ENCODE measurements at places on chromosomes 16 and 17.

GRCh38 chr17:38750312-38751121 is 2.0 kb upstream of the PSMB3 start:
- no peak for DNase-seq
- no peaks in the 10 kb centered on the region for H3K36me3 ChIP-seq
- peak overlapping the region; percentile 76 for H3K27ac ChIP-seq
- H3K27me3 ChIP-seq, result peaks cover 42% of the 10 kb centered on the region

DNA sequence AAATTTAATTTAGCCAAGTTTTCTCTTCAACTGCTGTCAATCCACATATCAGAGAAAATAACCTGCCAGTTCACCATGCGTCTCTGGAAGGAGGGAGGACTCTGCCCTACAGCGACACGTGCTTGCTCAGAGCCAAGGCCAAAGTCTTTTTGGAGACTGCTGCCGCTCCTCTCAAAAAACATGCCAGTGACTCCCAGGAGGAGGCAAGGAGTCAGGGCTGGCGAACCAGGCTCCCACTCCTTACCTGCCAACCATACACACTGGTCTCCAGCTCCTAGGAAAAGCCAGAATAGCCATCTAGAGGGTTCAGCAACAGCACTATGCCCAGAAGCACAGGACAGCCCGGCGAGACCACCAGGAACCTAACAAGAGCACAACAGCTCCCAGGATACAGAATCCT is 73.0 kb downstream of the ANKRD11 start:
- no peaks in the 10 kb centered on the region for H3K36me3 ChIP-seq
- DNase-seq, result no peak
- H3K27me3 ChIP-seq, result no peaks in the 10 kb centered on the region
- no peak overlapping the region for H3K27ac ChIP-seq
- no peak overlapping the region for H3K4me3 ChIP-seq

DNA sequence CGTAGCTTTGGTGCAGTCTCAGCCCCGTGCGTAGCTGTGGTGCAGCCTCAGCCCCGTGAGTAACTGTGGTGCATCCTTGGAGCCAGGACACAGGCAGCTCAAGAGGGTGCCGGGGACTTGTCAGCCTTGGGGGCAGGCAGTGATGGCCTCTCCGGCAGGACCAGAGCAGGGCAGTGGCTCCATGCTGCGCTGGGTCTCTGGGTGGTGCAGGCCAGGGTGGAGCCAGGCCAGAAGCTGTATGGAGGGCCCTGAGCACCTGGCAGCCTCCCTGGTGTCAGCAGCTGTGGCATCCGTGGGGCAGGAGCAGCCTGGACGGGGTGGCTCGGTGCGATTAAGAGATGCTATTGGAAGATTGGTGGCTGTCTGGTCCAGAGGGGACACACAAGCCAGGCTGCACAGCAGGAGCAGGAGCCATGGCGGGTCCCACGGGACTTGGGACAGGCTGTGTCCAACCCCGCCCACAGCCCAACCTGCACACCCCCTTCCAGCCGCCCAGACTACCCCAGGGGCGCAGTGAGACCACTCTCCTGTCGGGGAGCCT is 28.3 kb upstream of the CDH15 start:
- H3K27ac ChIP-seq, result peak overlapping the region; percentile 56
- no peaks in the 10 kb centered on the region for H3K27me3 ChIP-seq
- no peak for DNase-seq

DNA sequence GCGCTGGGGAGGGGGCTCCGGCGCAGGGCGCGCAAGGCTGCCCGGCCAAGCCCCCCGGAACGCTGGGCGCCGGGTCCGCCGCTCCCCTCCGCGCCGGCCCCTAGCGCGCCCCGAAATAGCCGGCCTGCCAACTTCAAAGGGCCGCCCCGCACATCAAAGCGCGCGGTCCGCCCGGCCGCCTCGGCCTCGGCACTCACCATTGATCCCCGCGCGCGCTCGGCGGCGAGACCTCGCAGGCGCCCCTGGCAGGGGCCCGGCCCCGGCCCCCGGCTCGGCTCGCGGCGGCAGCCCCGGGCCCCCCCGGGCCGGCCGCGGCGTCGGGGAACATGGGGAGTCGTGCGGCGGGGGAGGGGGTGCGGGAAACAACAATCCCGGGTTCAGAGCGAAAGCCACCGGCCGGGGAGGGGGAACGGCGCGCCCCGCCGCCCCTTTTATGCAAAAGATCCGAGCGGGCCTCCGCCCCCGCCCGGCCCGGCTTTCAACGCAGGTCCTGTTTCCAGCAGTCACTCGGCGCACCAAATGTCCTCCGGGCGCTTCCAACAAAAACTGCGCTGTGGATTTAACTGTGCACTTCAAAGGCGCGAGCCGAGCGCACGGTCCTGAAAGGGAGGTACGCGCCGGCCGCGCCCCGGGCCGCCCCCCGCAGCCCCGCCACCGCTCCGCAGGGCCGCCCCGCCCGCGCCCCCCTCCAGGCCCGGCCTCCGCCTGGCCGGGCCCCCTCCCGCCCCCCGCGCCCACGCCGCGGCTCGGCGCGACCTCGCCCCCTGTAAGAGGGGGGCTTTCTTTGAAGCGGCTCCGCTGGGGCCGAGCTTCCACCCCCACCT is 608 bp downstream of the AXIN2 start:
- H3K27ac ChIP-seq, result no peak overlapping the region
- H3K4me3 ChIP-seq, result peak overlapping the region; percentile 88
- DNase-seq, result peak; percentile 48
- H3K4me1 ChIP-seq, result peaks cover 19% of the 10 kb centered on the region
- no peaks in the 10 kb centered on the region for H3K36me3 ChIP-seq

GRCh38 chr17:1960545-1960912 is 64.6 kb downstream of the RTN4RL1 start:
- H3K4me1 ChIP-seq, result no peaks in the 10 kb centered on the region
- no peak for DNase-seq
- no peak overlapping the region for H3K27ac ChIP-seq
- H3K4me3 ChIP-seq, result no peak overlapping the region

GRCh38 chr16:72467157-72467759 is 295.3 kb upstream of the PMFBP1 start:
- H3K27ac ChIP-seq, result no peak overlapping the region
- no peaks in the 10 kb centered on the region for H3K27me3 ChIP-seq
- no peaks in the 10 kb centered on the region for H3K36me3 ChIP-seq
- no peak for DNase-seq
- peaks cover 18% of the 10 kb centered on the region for H3K4me1 ChIP-seq
- no peak overlapping the region for H3K4me3 ChIP-seq

- no peak overlapping the region for H3K4me3 ChIP-seq
- DNase-seq, result no peak
- no peaks in the 10 kb centered on the region for H3K4me1 ChIP-seq
- no peaks in the 10 kb centered on the region for H3K36me3 ChIP-seq
- H3K27me3 ChIP-seq, result peaks cover 11% of the 10 kb centered on the region
Measured at GRCh38 chr16:31694461-31694860, 166.8 kb downstream of the AHSP start.

DNA sequence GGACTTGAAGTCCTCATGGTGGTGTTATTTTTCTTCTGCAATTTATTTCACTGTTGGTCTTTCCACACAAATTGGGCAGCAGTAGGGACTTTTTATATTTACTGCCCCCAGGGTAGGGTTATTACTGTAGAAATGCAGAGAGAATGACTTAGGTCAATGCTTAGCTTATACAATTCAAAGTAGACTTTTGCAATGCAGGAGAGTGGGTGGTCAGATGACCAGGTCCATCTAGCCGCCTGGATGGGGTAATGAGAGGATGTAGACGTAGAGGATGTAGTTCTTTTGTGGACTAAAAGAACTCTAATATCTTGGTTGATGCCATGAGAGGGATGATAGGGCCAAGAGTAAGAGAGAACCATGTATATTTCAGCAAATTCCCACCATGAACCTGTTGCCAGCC is 2.7 kb upstream of the KRTAP17-1 start:
- H3K4me3 ChIP-seq, result no peak overlapping the region
- no peak for DNase-seq
- H3K27me3 ChIP-seq, result peaks cover 14% of the 10 kb centered on the region
- no peak overlapping the region for H3K27ac ChIP-seq
- H3K36me3 ChIP-seq, result no peaks in the 10 kb centered on the region
- peaks cover 4% of the 10 kb centered on the region for H3K4me1 ChIP-seq

GRCh38 chr17:57130708-57131461 is 45.8 kb downstream of the AKAP1 start:
- DNase-seq, result peak; percentile 71
- peaks cover 12% of the 10 kb centered on the region for H3K4me1 ChIP-seq
- no peaks in the 10 kb centered on the region for H3K27me3 ChIP-seq
- H3K4me3 ChIP-seq, result no peak overlapping the region

GRCh38 chr17:43220511-43221125 is 7.8 kb downstream of the CCDC200 start:
- H3K27ac ChIP-seq, result no peak overlapping the region
- no peak overlapping the region for H3K4me3 ChIP-seq
- no peak for DNase-seq
- peaks cover 5% of the 10 kb centered on the region for H3K4me1 ChIP-seq

DNA sequence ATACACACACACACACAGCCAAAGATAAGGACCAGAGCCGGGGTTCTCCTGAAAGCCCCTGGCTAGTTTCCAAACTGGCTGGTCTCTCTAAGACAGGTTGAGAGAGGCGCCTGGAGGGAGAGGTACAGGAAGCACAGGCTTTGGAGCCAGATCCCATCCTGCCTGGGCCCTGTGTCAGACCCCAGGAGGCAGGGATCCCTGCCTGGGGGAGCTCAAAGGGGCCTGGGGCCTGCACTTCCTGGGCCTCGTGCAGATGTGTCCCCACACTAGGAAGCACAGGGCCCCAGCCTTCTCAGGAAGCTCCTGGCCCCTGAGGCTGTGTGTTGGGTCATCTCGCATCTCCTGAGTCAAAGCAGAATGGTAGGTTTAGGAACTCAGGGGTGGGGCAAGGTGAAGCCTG is 16.0 kb downstream of the SLC5A10 start:
- no peak overlapping the region for H3K27ac ChIP-seq
- H3K36me3 ChIP-seq, result no peaks in the 10 kb centered on the region
- H3K27me3 ChIP-seq, result no peaks in the 10 kb centered on the region
- H3K4me1 ChIP-seq, result no peaks in the 10 kb centered on the region
- no peak overlapping the region for H3K4me3 ChIP-seq

DNA sequence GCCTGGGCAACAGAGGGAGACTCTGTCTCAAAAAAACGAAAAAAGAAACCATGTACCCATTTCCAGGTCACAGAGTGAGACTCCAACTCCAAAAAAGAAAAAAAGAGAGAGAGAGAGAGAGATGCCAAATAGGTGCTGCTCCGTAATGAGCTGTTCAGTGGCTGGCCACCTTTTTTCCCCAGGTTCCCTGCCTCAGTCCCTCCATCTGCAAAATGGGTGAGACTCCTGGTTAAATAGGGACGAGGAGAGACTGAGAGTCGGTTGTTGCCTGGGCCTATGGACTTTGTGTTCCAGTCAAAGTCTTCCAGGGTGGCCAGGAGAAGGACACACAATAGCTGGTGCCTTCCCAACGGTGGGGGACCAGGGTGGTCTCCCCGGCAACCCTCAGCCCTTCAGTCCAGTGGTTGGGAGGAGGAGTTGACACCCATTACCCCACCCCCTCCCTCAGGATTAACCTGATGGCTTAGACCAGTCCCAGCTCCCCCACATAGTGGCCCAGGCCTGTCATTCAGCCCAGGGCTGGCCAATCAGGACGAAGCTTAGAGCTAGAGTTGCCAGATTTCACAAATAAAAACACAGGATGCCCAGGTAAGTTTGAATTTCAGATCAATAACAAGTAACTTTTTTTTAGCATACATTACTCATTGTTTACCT is 258.2 kb downstream of the PARN start:
- H3K27ac ChIP-seq, result no peak overlapping the region
- H3K4me3 ChIP-seq, result no peak overlapping the region
- H3K4me1 ChIP-seq, result peaks cover 6% of the 10 kb centered on the region
- no peak for DNase-seq
- H3K36me3 ChIP-seq, result no peaks in the 10 kb centered on the region
- peaks cover 12% of the 10 kb centered on the region for H3K27me3 ChIP-seq

DNA sequence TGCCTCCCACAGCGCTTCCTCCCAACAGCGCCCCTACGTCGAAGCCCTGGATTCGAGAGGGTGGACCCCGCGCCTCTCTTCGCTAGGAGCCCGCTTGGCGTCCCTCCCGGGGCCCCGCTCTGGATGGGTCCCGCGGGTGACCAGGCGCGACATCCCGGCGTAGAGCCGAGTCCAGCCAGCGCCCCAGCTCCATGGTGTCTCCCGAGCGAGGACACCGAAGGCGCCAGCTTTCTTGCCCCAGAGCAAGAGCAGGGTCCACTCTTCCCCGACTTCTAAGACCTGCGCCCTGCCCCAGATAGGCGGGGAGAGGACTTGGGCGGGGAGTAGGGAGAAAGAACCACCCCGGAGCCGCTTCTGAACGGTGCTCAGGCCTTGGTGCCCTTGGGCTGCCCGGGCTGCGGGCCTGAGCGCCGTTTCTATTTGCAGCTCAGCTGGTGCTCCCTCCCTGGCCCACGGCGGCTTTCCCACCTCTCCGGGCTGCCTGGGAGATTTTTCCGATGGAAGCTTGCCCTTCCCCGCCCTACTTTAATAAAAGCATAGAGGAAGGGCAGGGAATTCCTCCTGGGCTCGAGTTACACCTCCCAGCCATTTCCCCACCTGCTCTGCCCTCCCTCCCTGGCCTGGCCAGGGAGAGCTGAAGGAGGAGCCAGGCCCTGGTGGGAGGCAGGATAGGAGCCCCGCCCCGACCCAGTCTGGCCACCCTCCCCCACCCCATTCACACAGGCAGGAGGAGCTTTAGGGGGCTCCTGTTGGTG is 1.8 kb downstream of the MMP15 start:
- peak overlapping the region; percentile 51 for H3K4me3 ChIP-seq
- H3K27ac ChIP-seq, result no peak overlapping the region
- no peaks in the 10 kb centered on the region for H3K36me3 ChIP-seq
- peaks cover 10% of the 10 kb centered on the region for H3K4me1 ChIP-seq
- peaks cover 16% of the 10 kb centered on the region for H3K27me3 ChIP-seq

GRCh38 chr16:28204204-28204603 is 7.6 kb downstream of the XPO6 start:
- DNase-seq, result no peak
- H3K27me3 ChIP-seq, result no peaks in the 10 kb centered on the region
- H3K27ac ChIP-seq, result no peak overlapping the region
- H3K36me3 ChIP-seq, result peaks cover 20% of the 10 kb centered on the region
- peaks cover 24% of the 10 kb centered on the region for H3K4me1 ChIP-seq
- H3K4me3 ChIP-seq, result no peak overlapping the region

- no peaks in the 10 kb centered on the region for H3K4me1 ChIP-seq
- DNase-seq, result no peak
- H3K27me3 ChIP-seq, result no peaks in the 10 kb centered on the region
- H3K36me3 ChIP-seq, result no peaks in the 10 kb centered on the region
Measured at GRCh38 chr16:52488837-52489289, 58.1 kb downstream of the TOX3 start.
